ENCODE measurements at places on chromosomes 12 and 14.

DNA sequence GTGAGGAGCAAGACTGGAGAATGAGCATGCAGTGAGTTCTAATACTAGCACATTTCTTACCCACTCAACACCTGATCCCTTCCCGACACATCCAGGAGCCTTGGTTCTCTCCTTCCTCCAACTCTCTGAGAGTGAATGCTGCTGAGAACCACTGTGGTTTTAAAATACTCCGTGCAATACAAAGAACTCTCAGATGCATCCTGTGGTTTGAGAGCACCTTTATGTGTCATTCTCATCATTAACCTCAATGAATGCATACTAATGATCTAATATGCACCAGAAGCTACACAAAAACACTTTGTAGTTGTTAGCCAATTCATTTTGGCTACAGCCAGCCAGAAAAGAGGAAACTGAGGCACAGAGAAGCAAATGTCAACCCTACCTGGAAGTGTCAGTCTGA, 87.6 kb downstream of the GALNT8 start:
- peak; percentile 27 for DNase-seq

DNA sequence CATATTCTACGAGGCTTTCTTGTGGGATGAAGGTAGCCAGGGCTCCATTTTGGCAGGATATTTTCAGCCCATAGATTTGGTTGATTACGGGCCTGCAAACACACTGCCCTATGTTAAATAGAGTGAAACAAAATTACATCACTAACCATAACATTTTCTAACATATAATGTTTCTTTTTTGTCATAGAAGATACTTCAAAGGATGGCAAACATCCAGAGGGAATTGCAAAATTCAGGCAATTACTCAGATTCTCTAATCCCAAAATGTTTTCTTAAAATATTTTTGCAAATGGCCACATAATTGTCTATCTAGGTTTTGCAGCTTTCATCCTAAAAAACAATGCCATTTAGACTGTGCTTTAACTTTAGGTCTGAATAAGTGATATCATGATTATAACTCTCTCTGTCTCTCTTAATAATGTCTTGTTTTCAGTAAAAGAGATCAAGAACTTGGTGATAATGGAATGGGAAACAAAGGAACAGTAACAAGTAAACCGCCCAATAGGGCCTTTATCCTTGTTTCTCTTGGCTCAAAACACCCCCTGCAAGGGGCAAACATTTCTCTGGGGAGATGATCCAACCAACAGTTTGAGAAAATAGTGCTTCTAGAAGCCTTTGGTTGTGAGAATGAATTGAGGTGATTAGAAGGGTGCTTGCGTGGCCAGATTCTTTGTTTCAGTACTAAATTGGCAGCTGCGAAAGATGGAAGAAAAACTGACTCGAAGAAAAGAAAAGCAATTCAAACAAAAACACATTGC, 54.4 kb upstream of the BTG1 start:
- no peak for DNase-seq

GRCh38 chr12:7571257-7571656, 67.7 kb upstream of the CD163 start:
- no peak for DNase-seq

DNA sequence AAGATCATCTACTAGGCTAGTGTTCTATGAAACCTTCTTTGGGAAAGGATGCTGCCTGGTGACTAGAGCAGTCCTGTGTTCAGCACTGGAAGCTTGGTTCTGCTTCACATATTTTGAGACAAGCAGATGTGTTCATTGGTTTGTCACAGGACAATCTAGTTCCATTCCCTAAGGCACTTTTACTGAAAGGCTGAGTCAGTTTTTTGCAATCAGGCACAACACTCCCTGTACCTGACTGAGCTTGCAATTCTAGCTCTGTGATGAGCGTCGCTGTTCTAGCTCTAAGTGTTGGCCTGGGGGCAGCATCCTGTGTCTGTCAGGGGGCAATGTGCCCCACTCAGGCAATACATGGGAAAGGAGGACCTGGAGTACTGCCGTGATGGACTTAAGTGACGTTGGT, 144.4 kb downstream of the CAND1 start:
- DNase-seq: no peak

GRCh38 chr12:69042970-69043369, 110.0 kb upstream of the CPM start:
- no peak for DNase-seq

DNA sequence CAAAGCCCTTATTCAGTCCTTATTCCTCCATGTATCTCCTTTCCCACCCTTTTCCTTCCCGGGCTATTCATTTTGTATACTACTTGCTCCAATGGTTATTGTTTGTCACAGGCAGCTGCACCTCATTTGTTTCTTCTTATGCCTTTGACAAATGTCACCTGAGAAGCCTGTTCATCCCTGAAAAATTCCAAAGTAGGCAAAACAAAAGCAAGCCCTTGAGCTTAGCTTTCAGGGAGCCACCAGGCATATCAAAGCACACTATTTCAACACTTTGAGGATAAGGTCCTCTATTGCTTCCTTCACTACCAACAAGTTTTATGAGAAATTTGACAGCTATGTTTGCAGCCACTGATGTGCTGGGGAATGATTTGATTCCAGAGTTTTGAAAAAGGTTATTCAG, 738.7 kb upstream of the LMO3 start:
- DNase-seq: no peak

DNA sequence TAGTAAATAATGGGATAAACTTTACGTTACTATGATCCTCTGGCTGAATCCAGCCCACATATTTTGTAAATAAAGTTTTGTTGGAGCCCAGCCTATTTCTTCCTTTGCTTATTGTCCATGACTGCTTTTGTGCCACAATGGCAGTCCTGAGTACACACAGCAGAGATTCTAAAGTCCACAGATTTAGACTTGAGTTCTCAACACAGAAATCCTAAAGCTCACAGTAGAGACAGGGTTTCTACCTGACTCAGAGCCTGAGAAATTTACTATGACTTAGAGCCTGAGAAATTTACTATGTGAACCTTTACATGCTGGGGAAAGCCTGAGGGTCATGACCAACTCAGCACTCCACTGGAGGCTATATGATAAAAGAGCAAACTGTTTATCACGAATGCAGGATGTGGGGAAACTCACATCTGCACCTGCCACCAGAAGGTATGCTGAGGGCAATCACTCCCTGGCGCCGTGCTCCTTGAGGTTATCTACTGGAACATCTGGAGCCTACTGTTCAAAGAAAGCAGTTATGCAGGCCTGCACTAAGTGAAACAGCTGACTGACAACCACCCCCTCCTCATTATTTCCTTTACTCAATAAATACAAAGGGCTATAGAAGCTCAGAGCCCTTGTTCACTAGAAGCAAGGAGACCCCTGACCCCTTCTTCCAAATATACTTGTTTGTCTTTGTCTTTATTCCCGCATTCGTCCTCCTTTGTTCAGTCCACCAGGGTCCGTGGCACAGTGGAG, 52.6 kb upstream of the BICD1 start:
- DNase-seq: no peak

- no peak for DNase-seq
Observed at GRCh38 chr12:64456119-64456518, 4.2 kb downstream of the TBK1 start.

DNA sequence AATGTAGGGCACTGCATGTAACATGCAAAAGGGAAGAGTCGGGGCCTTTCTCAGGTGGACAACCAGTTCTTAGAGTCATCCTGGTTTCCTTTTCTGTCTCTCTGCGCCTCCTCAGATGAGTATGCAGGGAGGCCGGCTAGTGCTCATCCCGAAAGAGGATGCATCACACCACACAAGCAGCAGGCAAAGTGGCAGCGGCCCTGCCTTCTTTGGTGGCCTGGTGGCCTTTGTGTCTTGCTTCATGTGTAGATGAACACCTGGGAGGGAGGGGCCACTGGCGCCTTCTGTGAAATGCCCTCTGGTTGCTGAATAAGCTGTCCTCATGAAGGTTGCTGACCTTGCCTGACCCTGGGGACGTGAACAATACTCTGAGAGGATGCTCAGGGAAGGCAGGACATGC, 18.0 kb downstream of the SLC24A4 start:
- no peak for DNase-seq

DNA sequence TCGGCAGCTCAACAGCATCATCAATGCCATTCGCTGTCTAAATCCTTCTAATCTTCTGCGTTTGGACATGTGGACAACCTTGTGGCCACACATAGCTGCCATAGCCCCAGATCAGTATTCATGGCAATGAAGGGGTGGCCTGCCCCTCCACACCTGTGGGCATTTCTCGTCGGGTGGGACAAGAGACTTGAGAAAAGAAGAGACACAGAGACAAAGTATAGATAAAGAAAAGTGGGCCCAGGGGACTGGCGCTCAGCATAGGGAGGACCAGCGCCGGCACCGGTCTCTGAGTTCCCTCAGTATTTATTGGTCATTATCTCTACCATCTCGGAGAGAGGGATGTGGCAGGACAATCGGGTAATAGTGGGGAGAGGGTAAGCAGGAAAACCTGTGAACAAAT, 42.3 kb downstream of the MAGOHB start:
- no peak for DNase-seq

DNA sequence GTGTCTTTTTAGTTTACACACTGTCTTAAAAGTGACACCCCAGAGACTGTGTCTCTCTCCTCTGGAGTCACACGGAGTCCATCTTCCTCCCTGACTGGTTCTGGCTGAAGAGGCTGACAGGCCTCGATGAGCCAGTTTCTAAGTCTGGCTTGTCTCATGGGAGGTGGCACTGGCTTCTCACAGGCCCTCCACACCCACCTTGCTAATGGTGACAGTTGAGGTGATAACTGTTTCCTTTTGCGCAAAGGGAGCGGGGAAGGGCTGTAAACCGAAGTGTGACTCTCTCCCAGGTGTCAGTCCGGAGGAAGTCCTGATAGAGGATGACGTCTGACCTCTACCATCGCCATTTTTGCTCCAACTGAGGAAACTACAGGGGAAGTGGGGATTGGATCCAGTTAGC, 30.2 kb downstream of the KCTD10 start:
- DNase-seq: no peak

DNA sequence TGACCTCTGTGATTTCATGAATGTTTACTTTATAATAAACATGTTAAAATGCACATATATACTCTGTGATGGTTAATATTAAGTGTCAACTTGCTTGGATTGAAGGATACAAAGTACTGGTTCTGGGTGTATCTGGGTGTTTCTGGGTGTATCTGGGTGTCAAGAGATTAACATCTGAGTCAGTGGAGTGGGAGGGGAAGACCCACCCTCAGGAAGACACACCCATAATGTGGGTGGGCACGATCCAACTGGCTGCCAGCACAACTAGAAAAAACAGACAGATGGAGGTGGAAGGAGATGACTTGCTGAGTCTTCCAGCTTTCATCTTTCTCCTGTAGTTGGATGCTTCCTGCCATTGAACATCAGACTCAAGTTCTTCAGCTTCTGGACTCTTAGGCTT, 11.9 kb downstream of the NUP37 start:
- DNase-seq: no peak

- DNase-seq: no peak
Observed at GRCh38 chr12:104681012-104681690, 224.4 kb downstream of the CHST11 start.

DNA sequence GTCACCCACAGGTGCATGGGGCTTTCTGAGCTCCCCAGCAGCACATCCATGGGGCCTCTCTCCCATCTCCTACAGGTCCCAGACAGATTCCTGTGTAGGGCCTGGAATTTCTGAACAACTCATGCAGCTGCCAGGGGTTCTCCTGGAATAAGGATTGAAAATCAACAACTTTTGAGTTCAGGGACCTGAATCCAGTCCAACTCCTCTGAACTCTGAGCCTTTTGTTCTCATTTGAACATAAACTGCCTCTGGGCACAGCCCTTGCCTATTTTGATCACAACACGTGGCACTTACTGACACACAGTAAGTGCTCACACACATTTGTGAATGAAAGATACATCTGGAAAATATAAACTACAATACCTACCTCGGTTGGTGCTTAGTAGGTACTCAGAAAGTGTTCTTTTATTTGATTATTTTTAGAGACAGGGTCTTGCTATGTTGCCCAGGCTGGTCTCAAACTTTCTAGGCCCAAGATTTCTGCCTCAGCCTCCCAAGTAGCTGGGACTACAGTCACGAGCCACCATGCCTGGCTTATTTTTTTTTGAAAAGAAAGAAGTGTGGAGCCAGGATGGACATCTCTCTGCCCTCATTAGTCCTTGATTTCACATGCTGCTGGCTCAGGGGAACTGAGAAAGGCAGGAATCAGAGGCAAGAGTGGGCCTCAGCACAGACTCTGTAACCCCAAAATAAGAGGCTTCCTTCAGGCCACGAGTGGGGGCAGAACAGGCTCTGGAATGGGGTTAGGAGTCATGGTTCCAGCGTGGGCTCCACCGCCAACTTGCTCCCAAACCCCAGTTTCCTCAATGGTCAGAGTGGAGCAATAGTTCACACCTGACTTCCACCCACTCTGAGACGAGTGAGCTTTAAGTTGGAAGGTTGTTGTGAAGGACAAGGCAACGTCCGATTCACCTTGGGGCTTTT, 27.0 kb downstream of the SYNE3 start:
- DNase-seq: no peak

DNA sequence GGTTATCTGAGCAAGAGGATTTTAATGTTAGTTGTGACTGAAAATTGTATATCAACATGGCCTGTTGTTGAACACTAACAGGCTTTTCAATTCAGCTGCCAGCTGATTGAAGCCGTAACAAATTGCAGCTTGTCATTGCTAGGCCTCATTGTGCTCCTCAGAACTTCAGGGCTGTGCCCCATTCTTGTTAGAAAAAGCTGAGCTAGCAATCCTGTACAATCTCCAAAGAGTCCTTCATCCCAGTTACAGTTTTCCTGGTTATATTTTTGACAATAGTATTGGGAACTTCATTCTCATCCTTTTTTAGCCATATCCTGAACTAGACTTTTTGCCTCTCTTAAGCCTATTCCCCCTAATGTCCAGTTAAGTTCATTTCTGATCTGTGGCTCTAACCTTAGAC, 564.1 kb upstream of the ATXN7L3B start:
- no peak for DNase-seq

GRCh38 chr14:28785096-28785952, 18.7 kb downstream of the FOXG1 start:
- no peak for DNase-seq

DNA sequence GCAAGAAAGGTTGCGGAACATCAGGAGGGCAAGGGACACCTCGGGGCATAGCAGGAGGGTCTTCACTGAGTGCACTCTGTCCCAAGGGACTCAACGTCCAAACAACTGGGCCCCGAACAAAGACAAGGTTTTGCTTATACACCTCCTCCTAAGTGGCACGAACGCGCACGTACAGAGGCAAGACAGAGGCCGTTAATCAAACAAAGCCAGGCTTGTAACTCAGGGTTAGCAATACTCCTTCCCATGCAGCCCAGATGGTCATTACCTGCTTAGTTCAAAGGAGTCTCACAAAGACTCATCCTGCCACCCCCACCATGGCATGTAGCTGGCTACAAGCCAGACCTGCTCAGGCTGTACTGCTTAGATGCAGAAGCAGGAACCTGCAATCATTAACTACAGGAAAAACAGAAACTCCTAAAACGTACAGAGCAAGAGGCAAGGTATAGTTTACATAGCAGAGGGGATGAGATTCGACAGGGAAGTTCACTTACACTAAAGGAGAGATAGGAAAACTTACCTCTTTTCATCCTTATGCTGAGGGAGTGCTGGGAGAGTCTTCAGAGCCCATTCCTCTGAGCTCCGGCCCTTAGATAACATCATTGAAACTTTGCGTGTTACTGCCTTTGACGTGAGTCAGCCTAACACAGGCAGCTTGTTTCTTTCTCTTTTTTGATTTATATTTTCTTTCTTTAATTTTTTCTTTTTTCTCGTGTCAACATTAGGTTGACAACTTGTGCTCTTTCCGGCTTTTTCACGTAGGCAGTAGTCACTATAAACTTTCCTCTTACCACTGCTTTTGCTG, 1319.1 kb downstream of the TMEM121 start:
- DNase-seq: peak; percentile 45
